ENCODE measurements at places on chromosomes 4 and X. TPM values are rescaled to one million over a fixed set of nuclear protein-coding genes. Genes with fewer than 3 reads are reported as not detected.
A peak's percentile ranks its signal among the peaks of the same experiment; 100 is the strongest.

GRCh38 chr4:124883632-124884031 lies 171.1 kb upstream of the ANKRD50 start:
- H3K27ac ChIP-seq, result no peak overlapping the region
- H3K36me3 ChIP-seq, result no peaks in the 10 kb centered on the region
- no peaks in the 10 kb centered on the region for H3K4me1 ChIP-seq
- H3K27me3 ChIP-seq, result no peaks in the 10 kb centered on the region
- DNase-seq, result no peak
- H3K4me3 ChIP-seq, result no peak overlapping the region

GRCh38 chr4:69957209-69957608 lies 8.3 kb downstream of the CSN2 start:
- no peaks in the 10 kb centered on the region for H3K36me3 ChIP-seq
- no peak overlapping the region for H3K4me3 ChIP-seq
- no peak for DNase-seq
- H3K27ac ChIP-seq, result no peak overlapping the region
- H3K27me3 ChIP-seq, result no peaks in the 10 kb centered on the region

DNA sequence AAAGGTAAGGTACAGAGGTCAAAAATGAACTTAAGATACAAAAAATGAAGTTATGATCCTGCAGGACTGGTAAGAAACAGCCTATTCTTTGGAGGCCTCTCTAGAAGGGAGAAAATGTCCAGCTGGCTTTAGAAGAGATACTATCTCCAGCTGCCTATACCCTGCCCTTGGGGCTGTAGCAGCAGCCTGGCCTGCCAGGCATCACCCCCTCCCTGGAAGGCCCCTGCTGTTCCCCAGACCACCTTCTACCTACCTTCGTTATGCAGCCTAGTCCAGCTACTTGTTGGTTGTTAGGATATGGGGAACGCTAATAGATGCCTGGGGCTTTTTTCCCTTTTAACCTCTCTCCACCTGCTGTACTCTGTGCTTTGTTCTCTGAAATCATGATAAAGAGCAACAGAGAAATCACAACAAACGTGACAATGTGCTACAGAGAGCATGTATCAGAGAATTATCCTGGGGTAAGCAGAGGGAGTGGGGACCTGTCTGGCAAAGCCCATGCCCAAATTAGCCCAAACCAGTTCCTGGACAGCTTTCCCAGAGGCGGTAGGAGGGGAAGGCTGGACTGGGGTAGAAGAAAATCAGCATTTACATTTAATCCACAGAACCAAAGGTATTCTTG lies 34.5 kb downstream of the FRMD7 start:
- peaks cover 14% of the 10 kb centered on the region for H3K4me1 ChIP-seq
- H3K27ac ChIP-seq, result no peak overlapping the region
- H3K4me3 ChIP-seq, result no peak overlapping the region
- no peaks in the 10 kb centered on the region for H3K36me3 ChIP-seq
- no peak for DNase-seq

BEX1 gene
- total RNA-seq, result 0.39 TPM

CSAG1 gene
- not detected for total RNA-seq

STK32B gene
- not detected for total RNA-seq

DNA sequence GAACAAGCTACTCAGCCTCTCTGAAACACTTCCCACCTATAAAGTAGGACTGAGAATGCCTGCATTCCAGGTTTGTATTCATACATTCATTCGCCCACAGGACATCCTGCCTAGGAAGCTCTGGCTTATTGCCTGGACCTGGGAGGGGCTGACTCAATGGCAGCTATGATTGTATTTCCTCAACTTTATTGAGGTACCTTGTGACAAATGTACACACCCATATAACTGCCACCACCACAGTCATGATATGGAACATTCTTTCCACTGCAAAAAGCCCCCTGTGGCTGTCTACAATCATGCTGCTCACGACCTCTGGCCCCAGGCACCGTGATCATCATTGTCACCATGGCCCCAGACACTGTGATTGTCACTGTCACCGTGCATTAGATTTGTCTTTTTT lies 68.3 kb downstream of the ABLIM2 start:
- H3K27me3 ChIP-seq, result no peaks in the 10 kb centered on the region
- H3K36me3 ChIP-seq, result peaks cover 8% of the 10 kb centered on the region
- no peak overlapping the region for H3K4me3 ChIP-seq
- peak; percentile 2 for DNase-seq
- H3K4me1 ChIP-seq, result no peaks in the 10 kb centered on the region

- no peaks in the 10 kb centered on the region for H3K4me1 ChIP-seq
- peaks cover 17% of the 10 kb centered on the region for H3K27me3 ChIP-seq
- H3K27ac ChIP-seq, result no peak overlapping the region
- no peak for DNase-seq
- no peak overlapping the region for H3K4me3 ChIP-seq
Measured at GRCh38 chrX:51487960-51488267, 8.5 kb downstream of the NUDT11 start.

SHISA3 gene
- total RNA-seq, result 0.41 TPM

SORBS2 gene
- total RNA-seq, result 0.26 TPM

- no peaks in the 10 kb centered on the region for H3K27me3 ChIP-seq
- H3K4me1 ChIP-seq, result peaks cover 18% of the 10 kb centered on the region
- peak overlapping the region; percentile 1 for H3K27ac ChIP-seq
- H3K36me3 ChIP-seq, result no peaks in the 10 kb centered on the region
- no peak for DNase-seq
Measured at GRCh38 chr4:173264684-173265185, 69.4 kb downstream of the HMGB2 start.

PDZD4 gene
- total RNA-seq, result 0.82 TPM

DNA sequence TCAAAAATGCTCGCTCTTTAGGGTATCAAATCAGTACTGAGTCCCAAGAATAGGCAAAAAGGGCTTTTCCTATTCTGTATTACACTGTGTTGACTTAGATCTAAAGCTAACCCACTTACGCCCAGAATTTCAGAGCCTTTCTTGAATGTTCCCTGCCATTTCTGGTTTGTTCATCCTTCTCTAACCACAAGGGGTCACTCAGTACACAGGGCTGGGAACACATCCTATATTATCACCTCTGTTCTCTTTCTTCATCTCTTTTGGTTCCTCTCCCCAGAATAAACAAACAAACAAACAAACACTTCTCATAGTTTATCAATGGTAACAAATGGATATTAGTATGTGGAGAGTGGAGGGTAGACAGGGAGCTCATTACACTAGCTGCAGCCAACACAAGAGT lies 25.5 kb upstream of the MORC4 start:
- no peak for DNase-seq
- no peaks in the 10 kb centered on the region for H3K4me1 ChIP-seq
- H3K36me3 ChIP-seq, result no peaks in the 10 kb centered on the region
- peaks cover 44% of the 10 kb centered on the region for H3K27me3 ChIP-seq

DNA sequence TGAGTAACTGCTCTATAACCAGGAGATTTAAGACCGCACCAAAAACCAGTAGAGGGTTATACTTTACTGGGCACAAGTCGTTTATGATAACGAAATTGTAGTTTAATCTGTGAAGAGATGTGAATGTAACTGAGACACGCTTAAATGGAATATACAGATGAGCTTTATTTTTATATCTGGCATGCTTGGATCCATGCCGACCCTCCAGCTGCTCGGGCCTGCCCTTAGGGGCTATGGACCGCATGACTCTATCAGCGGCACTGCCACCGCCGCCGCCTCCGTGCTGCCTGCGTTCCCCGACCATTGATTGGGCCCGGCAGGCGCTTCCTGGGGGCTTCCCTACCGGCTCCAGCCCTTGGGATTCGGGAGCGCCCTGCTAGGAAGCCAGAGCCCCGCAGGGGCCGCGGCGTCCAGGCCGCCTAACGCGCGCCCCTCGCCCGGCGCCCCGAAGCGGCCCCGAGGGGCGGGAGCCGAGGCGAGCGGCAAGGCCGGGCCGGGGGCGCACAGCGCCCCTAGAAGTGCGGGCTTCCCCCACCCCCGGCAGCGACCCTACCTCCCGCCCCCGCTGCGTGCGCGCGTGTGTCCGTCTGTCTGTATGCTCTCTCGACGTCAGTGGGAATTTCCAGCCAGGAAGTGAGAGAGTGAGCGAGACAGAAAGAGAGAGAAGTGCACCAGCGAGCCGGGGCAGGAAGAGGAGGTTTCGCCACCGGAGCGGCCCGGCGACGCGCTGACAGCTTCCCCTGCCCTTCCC lies at the start of gene NFKB1:
NFKB1 (plus strand) TSS at position 664 of the 751 bp plus-strand sequence. CDS start 24,160 bp downstream, outside the sequence.
- H3K4me3 ChIP-seq, result peak within 1 kb of the TSS; percentile 89
- H3K27me3 ChIP-seq, result no peaks in the 10 kb centered on the region
- H3K27ac ChIP-seq, result peak within 1 kb of the TSS; percentile 99
- H3K4me1 ChIP-seq, result peaks cover 31% of the 10 kb centered on the region
- peak; percentile 76 for DNase-seq
- H3K36me3 ChIP-seq, result peaks cover 25% of the 10 kb centered on the region

GRCh38 chr4:144313370-144313769 lies 172.9 kb upstream of the GYPA start:
- H3K36me3 ChIP-seq, result peaks cover 5% of the 10 kb centered on the region
- H3K4me3 ChIP-seq, result no peak overlapping the region
- no peaks in the 10 kb centered on the region for H3K27me3 ChIP-seq
- H3K4me1 ChIP-seq, result no peaks in the 10 kb centered on the region

DNA sequence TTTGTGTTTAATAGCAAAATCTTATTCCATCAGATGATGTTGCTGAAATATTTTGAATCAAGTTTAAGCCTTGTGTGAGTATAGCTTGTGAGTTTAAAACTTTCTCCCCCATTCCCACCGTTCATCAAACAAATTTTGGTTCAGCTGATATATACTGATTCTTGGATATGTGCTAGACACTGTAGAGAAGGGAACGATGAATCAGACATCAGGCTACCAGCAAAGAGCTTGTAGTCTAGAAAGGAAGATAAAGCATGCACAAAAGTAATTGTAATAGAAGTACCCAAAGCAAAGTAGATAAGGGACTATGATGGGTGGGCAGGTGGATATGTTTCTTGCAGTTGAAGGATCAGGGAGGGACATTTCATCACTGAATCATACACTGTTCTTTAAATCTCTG lies 131.9 kb downstream of the AKAP4 start:
- H3K36me3 ChIP-seq, result no peaks in the 10 kb centered on the region
- no peaks in the 10 kb centered on the region for H3K4me1 ChIP-seq
- H3K27ac ChIP-seq, result no peak overlapping the region

GRCh38 chr4:187929024-187929423 lies 66.5 kb upstream of the ZFP42 start:
- H3K36me3 ChIP-seq, result peaks cover 2% of the 10 kb centered on the region
- no peaks in the 10 kb centered on the region for H3K4me1 ChIP-seq
- no peaks in the 10 kb centered on the region for H3K27me3 ChIP-seq
- no peak overlapping the region for H3K4me3 ChIP-seq
- DNase-seq, result no peak

RAB39B gene
- total RNA-seq, result 36.4 TPM

GRCh38 chr4:35250761-35251160 lies 993.6 kb downstream of the ARAP2 start:
- no peaks in the 10 kb centered on the region for H3K27me3 ChIP-seq
- H3K4me1 ChIP-seq, result no peaks in the 10 kb centered on the region
- DNase-seq, result no peak
- no peak overlapping the region for H3K27ac ChIP-seq
- no peak overlapping the region for H3K4me3 ChIP-seq
- no peaks in the 10 kb centered on the region for H3K36me3 ChIP-seq

DNA sequence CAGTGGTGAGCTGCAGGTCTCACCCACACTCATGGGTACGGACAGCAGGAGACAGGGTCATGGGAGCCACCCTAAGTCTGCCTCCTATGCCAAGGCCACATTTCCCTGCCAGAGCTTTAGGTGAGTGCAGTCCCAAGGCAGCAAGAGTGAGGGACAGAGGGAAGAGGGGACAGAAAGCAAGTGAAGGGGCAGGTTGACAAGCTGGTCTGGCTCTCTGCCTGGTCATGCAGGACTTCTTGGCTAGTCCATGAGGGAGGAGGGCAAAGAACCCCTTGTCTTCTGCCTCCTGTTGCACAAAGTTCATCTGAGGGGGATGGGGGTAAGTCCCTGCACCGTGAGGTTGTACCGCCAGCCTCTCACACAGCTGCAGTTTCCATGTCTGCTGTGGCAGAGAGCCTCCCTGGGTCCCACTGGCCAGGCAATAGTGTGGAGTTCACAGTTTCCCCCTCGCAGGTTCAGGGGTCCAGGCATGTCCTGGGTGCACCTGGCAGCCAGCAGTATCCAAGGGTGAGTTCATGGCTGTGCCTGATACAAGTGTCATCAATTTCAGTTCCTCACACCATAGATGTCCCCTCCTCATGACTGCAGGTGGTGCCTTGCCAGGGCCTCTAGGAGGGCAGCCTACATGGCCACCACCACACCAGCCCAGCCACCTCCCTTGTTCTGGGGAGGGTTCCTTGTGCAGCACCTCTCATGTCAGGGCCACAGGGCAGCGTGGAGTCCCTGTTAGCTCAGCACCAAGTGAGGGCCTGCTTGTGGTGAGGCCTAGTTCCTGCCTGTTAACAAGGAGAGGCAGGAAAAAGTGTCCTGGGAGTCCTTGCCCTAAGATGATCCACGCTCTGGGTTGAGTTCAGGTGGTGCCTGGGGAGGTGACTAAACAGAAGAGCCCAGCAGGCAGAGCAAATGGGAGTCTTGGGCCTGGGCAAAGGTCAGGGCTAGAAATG lies 72.5 kb downstream of the ADRA2C start:
- H3K36me3 ChIP-seq, result no peaks in the 10 kb centered on the region
- H3K27ac ChIP-seq, result no peak overlapping the region
- H3K27me3 ChIP-seq, result peaks cover 30% of the 10 kb centered on the region
- H3K4me1 ChIP-seq, result no peaks in the 10 kb centered on the region
- no peak for DNase-seq
- no peak overlapping the region for H3K4me3 ChIP-seq

DNA sequence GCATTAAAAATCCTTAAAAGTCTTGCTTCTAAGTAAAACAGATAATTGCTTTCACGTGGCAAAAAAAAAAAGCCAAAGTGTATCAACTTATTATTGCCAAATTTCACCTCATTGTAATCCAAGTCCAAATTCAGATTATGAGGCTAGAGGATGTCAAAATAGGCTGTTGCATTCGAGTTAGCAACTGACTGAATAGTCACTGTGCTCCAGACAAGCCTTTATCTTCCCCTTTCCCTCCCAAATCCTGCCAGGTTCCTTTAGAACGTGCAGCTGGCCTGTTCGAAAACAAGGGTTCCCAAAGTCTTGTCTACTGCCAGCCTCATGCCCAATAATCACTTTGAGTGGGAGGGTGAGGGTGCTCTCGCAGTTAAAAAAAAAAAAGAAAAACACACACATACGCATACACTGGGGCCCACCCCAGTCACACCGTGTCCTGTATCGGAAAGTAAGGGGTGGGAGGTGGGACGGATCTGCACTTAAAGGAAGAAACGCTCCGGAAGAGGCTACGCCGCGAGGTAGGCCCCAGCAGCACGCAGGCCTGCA lies 603 bp downstream of the MAD2L1 start:
- H3K4me1 ChIP-seq, result peaks cover 69% of the 10 kb centered on the region
- H3K27ac ChIP-seq, result peak overlapping the region; percentile 98
- peaks cover 27% of the 10 kb centered on the region for H3K36me3 ChIP-seq

TKTL2 gene
- not detected for total RNA-seq

GRCh38 chr4:171896426-171896825 lies 83.2 kb downstream of the GALNTL6 start:
- H3K36me3 ChIP-seq, result no peaks in the 10 kb centered on the region
- H3K4me3 ChIP-seq, result no peak overlapping the region
- no peak for DNase-seq
- no peaks in the 10 kb centered on the region for H3K4me1 ChIP-seq
- no peak overlapping the region for H3K27ac ChIP-seq
- H3K27me3 ChIP-seq, result no peaks in the 10 kb centered on the region

All from activated T-cell treated with anti-CD3 and anti-CD28 coated beads, Interleukin-2, amount 50 U/mL, for 72 hours (primary cell).